ENCODE measurements at places on chromosomes 16 and 17.

- no peak for DNase-seq
Observed at GRCh38 chr16:1613728-1614455, 1.7 kb downstream of the CRAMP1 start.

- DNase-seq, result no peak
Observed at GRCh38 chr17:10758062-10758461, 28.2 kb upstream of the TMEM220 start.

DNA sequence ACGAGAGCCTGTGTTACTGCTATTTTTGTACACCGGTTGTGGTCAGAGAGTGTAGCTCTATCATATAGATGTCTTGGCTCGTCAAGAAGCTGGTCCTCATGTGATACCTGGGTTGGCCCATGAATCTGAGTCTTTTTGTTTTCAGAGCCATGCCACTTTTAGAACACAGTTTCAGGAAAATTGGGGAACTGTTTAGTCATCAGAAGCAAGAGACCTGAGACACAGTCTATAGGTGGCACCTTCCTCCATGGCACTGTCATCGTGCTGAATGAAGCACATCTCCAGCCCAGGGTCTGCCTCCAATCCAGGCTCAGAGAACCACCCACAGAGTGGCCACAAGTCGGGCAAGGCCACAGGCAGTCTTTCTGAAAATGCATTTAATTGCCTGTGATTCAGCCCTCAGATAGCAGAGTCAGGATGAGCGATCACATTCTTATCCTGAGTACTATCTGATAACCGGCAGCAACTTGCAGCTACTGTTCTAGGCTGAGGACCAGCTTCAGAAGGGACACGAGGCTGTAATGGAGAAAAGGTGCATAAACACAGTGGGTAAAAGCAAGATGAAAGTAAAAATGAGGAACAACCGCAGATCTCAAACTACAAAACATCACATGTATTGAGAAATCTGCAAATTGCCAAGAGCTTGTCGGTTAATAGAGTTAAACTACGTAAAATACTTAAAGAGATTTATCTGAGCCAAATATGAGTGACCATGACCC is 14.2 kb upstream of the HAPSTR1 start:
- no peak for DNase-seq

GRCh38 chr17:60473788-60474187 is 51.5 kb downstream of the CHCT1 start:
- no peak for DNase-seq

GRCh38 chr17:14777291-14777690 is 476.4 kb downstream of the HS3ST3B1 start:
- DNase-seq, result no peak

DNA sequence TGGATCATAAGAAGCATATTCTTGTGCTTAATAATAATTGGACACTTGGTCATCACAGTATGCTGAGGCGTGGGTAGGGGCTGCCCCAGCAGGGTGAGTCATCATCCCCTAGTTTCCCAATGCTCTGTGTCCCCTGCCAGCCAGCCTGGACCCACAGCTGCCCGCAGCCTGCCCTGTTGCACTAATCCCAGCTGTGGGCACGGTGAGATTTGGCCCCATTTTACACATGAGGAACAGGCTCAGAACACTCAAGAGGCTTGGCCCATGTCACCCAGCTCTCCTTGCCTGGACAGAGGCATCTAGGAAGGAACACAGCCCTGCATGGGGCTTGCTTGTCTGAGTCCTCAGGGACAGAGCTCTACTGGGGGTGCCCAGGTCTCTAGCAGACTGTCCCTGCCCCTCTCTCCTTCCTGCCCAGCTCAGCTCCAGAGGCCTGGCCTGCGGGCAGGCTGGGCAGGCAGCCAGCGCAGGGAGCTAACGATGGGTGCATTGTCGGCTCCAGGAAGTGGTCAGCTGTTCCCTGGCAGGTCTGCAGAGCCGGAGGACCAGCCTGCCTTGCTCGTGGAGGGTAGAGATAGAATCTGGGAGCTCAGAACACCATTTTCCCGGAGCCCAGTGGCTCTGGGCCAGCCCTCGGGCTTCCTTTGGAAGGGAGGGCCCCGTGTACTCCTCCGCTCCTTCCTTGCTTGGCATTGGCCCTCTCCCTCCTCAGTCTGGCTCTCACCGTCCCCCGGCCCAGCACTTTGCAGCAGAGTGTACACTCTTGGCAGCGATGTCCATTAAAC is 189.4 kb downstream of the RAB11FIP4 start:
- DNase-seq, result no peak

GRCh38 chr16:74169066-74169465 is 127.5 kb upstream of the PSMD7 start:
- no peak for DNase-seq

- DNase-seq, result no peak
Observed at GRCh38 chr16:64419832-64420231, 702.0 kb downstream of the CDH11 start.

DNA sequence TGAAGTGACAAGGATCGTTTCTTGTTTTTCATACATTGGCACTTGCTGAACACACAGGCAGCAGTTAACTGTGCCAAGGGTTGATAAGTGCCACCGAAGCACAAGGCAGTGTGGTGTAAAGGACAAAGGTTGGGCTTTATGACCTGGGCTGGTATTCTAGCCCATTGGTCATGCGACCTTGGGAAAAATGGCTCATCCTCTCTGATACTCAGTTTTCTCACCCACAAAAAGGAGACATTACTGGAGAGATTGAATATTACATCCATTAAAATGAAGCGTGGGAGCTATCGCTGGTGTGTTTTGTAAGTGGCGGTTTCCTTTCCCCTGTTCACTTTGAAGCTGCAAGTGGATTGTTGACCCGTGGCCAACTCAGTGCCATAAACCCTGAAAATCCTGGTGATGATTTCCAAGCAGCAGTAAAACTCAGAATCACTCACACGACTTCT is 216.9 kb downstream of the HAPSTR1 start:
- DNase-seq, result no peak

DNA sequence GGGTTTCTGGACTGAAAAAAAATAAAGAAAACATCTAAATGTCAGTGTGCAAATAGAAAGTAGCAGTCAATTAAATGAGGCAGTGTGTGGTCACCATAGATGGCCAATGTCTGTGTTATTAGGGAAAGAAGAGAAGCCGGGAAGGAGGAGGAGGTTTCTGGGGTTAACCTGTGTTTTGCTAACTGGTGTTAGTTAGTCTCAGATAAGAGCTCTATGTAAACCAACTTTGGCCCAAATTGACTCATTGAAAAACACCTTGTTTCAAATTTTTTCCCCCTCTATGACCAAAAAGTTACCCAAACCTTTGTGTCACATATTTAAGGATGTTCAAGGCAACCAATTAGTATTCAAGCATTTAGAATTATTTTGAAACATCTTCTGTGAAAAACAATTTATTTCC is 530.9 kb downstream of the MAF start:
- no peak for DNase-seq

GRCh38 chr16:68070806-68071517 is 14.2 kb upstream of the NFATC3 start:
- DNase-seq, result peak; percentile 23

DNA sequence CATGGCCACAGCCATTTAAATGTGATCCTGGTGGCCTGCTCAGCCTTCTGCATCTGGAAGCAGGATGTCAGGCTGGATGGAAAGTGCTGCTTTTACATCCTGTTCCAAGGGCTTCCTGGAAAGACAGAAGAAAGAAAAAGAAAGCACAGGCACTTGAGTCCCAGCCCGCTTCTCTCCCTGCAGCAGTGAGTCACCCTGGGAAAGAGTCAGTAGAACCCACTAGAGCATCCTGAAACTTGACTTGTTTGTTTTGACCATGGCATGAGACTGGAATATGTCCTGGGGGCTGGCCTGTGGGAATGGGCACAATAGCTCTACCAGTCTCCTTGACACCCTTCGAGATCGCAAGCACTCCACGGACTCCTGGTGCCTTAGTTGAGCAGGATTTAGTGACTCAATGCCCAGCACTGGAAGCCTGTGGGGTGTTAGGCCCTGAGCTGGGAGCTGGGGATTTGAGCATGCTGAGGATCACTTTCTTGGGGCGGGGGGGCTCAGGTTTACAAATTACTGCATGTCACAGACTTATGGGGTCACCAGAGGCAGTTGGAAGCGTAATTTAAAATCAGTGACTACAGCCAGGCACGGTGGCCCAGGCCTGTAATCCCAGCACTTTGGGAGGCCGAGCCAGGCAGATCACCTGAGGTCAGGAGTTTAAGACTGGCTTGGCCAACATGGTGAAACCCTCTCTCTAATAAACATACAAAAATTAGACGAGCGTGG is 22.1 kb upstream of the GNA13 start:
- no peak for DNase-seq

- DNase-seq, result no peak
Observed at GRCh38 chr17:68143425-68143824, 104.4 kb upstream of the AMZ2 start.

DNA sequence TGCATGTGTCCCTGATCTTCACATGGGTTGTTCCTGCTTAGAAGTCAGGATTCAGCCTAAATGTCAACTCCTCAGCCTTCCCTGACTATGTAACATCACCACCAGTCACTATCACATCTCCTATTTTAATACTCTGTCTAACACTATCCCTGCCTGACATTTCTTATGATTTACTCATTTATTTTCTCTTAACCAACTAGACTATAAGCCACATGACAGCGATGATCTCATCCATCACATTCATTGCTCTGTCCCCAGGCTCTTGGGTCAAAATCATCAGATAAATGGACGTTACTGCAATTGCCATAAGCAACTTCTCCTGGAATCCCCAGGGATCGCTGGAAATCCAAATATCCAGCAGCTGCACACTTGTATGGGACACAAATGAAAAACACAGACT is 15.7 kb downstream of the CDRT4 start:
- no peak for DNase-seq

- no peak for DNase-seq
Observed at GRCh38 chr17:82815354-82815753, 24.5 kb downstream of the ZNF750 start.

DNA sequence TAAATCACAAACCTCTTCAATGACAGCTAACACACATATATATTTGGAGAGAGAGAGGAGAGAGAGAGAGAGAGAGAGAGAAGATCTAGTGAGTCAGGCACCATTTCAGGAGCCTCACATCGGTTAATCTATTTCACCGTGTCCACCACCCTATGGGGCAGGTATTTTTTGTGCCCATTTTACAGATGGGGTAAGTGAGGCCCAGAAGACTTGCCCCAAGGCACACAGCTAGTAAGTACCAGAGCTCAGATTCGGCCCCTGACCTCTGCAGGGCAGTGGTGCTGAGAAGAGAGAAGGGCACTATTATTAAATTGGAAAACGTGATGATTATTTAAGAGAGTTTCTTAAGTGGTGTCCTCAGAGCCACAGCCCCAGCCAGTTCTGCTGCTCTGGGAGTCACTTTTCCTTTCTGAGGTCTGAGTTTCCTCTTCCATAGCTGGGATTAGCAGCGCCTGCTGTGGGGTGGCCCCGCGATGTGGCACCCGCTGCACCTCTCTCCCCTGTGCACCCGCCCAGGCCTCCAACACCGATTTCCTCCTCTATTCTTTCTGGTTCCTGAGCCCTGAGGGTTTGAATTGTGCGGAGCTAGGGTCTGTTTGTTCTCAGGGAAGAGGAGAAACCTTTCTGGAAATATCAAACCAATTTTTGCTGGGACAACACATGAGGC is 303.9 kb downstream of the IRF8 start:
- DNase-seq, result no peak

DNA sequence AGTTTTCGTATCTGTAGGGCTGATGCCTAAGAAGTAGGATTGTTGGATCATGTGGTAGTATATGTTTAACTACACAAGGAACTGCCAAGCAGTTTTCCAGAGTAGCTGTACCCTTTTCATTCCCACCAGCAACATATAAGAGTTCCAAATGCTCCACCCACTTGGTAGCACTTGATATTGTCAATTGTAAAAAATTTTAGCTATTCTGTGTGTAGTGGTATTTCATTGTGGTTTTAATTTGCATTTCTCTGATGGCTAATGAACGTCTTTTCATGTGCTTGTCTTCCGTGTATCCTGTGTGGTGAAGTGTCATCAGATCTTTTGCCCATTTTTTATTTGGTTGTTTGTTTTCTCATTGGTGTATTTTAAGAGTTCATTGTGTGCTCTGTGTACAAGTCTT is 69.7 kb downstream of the TANC2 start:
- DNase-seq, result no peak

- no peak for DNase-seq
Observed at GRCh38 chr16:48143812-48144368, 11.9 kb downstream of the ABCC12 start.

DNA sequence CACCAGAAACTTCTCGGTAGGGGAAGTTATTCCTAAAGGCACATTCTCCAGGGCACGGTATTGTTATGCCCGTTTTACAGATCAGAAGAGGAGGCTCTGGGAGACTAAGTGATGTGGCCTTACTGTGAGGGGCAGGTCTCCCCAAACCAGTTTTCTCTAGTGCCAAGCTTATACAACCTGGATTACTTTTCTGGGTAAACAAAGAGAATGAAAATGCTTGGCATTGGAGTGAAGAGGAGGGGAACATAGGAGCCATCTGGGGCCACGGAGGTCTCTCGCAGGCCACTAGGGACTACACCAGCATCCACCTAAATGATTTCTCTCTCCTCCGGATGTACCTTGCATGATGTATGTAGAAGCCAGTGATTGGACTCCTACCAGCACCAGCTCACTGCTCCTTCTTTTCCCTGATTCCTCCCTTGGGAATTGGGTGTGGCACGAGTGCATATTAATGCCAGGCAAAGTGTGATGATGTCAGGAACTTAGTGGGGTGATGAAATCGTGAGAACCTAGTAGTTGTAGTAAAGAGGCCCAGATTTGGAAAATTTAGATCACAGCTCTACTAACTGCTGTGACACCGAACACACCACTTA is 674 bp downstream of the TOM1L1 start:
- DNase-seq, result no peak

GRCh38 chr17:79950306-79950705 is 85.4 kb downstream of the TBC1D16 start:
- no peak for DNase-seq

DNA sequence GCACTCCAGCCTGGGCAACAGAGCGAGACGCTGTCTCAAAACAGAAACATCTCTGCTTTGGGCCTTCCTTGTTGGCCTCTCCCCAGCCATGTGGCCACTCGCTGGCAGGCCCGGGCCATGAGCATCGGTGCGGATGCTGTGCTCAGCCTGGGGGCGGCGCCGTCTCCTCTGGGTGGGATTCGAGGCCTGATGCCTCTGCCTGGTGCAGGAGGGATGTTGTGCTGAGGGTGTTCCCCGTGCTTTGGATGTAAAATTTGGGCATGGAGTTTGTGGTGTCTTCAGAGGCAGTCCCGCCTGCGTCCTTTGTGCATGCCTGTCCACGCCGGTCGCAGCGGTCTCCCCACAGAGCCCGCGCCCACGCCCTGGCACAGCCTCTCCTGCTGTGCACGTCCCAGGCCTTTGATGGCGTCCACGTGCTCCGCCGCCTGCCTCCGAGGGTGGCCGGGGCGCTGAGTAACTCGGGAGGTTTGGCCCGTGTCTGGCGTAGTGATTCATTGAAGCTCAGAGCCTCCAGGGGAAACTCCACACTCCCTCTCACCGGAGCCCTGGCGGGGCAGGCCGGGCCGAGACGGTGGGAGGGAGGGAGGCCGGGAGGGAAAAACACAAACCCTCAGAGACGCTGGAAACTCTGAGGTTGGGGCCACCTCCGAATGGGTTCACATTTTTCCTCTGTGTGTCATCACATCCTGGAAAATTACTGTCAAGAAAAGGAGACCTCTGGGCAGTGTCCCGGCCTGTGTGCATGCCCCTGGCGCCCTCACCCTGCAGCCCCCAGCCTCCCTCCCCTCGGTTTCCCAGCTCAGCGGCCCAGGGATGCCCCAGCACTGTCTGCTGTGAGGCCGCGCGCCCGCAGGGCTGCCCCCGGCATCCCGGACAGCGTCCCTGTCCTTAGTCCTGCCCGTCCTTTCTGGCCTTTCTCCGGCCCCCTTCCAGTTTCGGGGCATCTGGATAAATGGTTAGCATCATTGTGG is 19.0 kb downstream of the CENPX start:
- DNase-seq, result no peak

Measured in CD4-positive, alpha-beta T cell treated with Interleukin-12 subunit alpha and Interleukin-12 subunit beta, for 1 hour (primary cell).